ENCODE measurements at places on chromosomes 4 and X.

DNA sequence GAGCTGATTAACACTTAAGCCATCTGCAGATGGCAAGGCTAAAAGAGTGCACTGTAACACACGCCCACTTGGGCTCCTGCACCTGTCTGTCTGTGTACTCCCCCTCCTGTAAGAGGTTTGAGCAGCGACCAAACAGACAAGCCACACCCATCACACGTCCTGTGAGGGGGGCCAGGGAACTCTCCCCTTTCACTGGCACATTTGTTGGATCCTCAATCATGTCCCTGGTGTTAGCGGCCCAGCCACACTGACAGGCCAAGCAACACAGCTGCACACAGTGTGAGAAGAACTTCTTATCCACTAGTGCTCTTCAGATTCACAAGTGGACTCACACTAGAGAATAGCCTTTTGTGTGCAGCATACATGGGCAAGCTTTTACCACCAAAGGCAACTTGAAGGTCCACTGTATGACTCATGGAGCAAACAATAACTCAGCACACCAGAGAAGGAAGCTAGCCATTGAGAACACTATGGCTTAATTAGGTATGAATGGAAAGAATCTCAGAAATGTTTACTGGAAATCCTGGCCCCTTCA is 29.1 kb upstream of the UTP14A start:
- DNase-seq, result no peak

DNA sequence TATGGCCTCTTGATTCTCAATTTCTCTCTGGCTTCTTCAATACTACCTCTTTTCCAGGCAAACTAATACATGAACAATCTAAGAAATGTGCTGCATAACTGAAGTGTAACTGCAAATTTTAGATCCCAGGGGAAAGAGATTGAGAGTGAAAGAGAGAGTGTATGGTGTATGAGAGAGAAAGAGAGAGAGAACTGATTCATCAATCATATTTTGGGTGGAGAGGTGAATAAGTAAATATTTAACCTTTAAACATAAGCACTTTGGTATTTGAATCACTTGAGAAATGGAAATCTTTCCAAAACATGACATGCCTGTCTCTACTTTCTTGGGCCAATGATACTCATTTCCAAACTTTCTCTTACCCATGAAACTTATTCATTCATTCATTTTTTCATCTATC is 147.2 kb upstream of the DIPK2B start:
- DNase-seq, result no peak

- no peak for DNase-seq
Observed at GRCh38 chr4:53378171-53378482, 686 bp downstream of the FIP1L1 start.

- peak; percentile 64 for DNase-seq
Observed at GRCh38 chr4:84498935-84499623, at the start of gene NKX6-1. Gene NKX6-1, minus strand, starts transcription at chr4:84499292. Its CDS starts 1,064 bp downstream, at chr4:84498228.

DNA sequence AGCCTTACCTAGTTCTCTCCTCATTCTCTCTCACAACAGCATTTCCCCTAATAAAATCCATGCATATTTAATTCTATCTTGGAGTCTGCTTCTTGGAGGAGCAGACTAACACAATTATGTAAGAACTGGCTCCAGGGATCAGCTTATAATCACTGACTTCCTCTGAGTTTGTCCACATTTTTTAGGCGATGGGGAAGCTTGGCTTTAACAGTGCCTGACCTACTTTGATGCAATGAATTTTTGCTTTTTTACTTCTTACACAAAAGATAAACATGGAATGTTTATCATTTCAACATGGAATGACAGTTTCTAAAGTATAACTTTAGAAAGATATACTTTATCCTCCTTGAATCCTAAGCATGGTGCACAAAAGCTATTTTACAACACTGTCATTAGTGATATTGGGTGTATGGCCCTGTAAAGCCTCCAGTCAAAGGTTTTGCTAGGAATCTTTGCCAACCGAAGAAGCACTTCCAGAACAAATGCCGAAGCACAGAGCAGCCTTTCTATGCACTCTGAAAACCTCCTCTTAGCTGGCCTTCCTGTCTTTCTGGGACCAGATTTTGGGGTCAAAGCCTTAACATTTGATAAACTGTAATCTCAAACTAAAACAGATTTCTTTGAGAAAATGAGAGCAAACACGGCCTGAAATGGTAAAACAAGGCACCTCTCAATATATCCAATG is 736 bp downstream of the BDH2 start:
- DNase-seq, result peak; percentile 17

DNA sequence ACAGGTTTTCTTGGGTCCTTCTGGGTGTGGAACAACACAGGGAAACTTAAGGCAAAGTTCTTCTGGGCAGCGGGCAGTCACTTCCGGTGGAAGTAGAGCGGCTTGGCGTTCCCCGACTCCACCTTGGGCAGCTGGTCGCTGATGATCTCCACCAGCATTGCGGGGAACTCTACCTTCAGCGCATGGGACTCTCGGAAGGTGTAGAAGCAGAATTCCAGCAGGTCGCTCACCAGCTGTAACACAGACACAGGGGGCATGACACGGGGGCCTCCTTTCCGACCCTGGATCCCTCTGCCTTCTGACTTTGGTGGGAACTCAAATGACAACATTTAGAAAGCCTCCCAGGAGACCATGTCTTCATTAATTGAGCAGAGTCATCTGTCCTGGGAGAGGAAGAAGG is 349.4 kb downstream of the ARHGAP10 start:
- DNase-seq, result no peak

- no peak for DNase-seq
Observed at GRCh38 chr4:5836943-5837342, 55.9 kb downstream of the CRMP1 start.

GRCh38 chr4:119525005-119525749 is 103.4 kb downstream of the PDE5A start:
- no peak for DNase-seq

- no peak for DNase-seq
Observed at GRCh38 chr4:185921583-185922555, 109.9 kb upstream of the SORBS2 start.

- DNase-seq, result no peak
Observed at GRCh38 chr4:37008199-37008598, 236.3 kb upstream of the NWD2 start.

- DNase-seq, result no peak
Observed at GRCh38 chr4:42720533-42720932, 63.6 kb upstream of the ATP8A1 start.

GRCh38 chr4:20252656-20253282 is 1.1 kb downstream of the SLIT2 start:
- no peak for DNase-seq

DNA sequence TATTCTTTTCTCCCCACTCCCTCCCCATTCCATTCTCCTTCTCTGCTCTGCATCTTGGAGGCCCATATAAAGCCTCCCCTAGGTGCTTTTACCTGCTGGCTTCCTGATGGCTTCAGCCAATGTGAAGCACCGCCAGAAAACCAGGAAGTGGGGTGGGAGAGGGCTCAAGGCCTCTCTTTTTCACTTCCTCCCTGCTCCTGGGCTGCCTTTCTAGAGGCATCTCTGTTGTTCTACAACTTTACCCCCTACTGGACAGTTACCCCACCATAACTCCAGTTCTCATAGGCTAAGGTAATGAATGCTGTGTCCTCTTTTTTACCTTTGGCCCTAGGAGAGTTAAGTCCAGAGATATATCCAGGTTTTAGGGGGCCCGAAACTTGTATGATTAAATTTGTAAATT is 62.4 kb upstream of the PPARGC1A start:
- DNase-seq, result no peak

DNA sequence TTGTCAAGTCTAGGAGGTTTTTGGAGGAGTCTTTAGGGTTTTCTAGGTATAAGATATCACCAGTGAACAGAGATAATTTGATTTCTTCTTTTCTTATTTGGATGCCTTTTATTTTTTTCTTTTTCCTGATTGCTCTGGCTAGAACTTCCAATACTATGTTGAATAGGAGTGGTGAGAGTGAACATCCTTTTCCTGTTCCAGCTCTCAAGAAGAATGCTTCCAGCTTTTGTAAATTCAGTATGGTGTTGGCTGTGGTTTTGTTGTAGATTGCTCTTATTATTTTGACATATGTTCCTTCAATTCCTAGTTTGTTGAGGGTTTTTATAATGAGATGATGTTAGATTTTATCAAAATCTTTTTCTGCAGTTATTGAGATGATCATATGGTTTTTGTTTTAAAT is 165.6 kb upstream of the WDFY3 start:
- DNase-seq, result no peak

- no peak for DNase-seq
Observed at GRCh38 chrX:100600758-100601157, 16.0 kb downstream of the TNMD start.

DNA sequence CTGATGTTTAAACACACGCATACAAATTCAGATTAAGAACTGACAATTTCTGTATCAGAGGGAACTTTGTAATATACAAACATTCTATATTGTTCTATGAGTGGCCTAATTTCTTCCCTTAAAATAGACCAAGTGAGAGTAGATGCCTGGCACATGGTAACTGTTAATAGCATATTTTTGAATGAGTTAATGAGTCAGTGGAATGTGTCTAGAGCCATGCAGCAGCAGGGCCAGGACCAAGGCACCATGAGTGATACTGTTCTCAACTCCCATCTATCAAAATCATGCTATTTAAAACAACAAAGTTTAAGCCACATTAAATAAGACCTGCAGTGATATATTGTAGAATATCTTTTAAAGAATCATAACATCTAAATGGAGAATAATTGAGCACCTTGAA is 98.3 kb downstream of the ARHGAP24 start:
- no peak for DNase-seq

DNA sequence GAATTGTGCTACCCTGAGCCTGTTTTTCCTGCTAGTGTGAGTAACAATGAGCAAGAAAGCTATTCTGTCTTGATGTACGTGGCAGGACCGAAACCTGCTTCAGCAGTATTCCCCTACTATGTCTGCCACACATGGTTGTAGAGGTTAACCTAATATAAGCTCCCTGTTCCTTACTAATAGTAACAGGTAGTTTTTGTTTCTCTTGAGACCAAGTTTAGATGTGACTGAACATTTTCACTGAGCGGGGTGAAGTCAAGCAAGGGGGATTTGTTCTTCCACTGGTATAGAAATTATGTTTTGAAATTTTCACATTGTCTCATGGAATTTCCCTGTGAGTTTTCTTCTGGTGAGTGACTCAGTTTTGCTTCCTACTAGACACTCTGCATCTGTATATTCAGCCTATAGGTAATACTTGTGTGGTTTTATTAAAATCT is 37.3 kb downstream of the RRAGB start:
- DNase-seq, result no peak

GRCh38 chr4:172152284-172152683 is 339.1 kb downstream of the GALNTL6 start:
- no peak for DNase-seq

DNA sequence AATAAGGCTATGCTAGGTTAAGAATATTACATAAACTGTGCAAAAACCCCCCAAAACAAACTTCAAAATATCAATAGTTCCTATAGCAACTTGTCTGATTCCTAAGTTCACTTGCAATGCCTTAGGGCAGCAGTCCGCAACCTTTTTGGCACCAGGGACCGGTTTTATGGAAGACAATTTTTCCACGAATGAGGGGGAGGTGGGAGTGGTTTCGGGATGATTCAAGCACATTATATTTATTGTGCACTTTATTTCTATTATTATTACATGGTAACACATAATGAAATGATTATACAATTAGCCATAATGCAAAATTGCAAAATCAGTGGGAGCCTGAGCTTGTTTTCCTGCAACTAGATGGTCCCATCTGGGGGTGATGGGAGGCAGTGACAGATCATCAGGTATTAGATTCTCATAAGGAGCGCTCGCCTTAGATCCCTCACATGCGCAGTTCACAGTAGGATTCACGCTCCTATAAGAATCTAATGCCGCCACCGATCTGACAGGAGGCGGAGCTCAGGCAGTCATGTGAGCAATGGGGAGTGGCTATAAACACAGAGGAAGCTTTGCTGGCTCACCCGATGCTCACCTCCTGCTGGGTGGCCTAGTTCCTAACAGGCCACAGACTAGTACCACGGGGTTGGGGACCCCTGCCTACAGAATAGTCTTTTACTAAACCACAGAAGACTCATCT is 39.7 kb downstream of the ACOX3 start:
- no peak for DNase-seq

- DNase-seq, result no peak
Observed at GRCh38 chr4:91577864-91578263, 725.9 kb upstream of the GRID2 start.

DNA sequence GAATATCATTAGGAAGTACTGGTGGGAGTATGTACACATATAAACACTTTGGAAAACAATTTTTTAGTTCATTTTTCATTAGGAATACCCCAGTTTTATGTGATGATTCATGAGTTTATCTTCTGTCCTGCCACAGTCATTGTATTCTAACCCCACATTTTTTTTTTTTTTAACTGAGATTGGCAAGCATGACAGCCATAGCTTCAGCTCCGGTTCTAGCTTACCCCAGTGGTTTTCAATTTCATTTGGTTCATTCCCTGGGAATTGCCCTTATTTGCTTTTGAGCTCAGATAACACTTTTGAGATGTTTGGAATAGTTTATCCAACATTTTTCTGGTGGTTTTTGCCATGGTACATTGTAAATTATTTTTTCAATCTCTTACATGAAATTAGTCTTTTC is 21.0 kb upstream of the FMR1 start:
- DNase-seq, result no peak

DNA sequence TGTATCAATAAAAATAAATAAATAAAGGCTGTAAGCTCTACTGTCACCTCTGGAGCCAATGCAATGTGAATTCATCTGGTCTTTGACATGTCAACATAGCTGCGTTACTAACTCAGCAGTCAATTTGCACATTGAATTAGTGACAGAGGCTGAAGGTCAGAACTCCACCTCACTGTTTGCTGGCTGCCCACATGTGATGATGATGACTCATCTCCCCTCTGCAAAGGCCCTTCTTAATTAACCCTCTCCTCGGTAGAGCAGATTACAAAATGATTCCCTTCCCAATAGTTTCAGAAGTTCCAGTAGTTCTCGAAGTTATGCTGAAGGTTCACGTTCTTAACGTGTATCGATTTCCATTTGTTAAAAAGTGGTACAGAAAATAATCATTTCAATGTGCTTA is 1626.0 kb upstream of the TENM3 start:
- DNase-seq, result no peak

- DNase-seq, result no peak
Observed at GRCh38 chrX:31993637-31994036, 921.8 kb upstream of the FTHL17 start.

GRCh38 chr4:26950446-26950845 is 89.8 kb downstream of the STIM2 start:
- DNase-seq, result no peak

DNA sequence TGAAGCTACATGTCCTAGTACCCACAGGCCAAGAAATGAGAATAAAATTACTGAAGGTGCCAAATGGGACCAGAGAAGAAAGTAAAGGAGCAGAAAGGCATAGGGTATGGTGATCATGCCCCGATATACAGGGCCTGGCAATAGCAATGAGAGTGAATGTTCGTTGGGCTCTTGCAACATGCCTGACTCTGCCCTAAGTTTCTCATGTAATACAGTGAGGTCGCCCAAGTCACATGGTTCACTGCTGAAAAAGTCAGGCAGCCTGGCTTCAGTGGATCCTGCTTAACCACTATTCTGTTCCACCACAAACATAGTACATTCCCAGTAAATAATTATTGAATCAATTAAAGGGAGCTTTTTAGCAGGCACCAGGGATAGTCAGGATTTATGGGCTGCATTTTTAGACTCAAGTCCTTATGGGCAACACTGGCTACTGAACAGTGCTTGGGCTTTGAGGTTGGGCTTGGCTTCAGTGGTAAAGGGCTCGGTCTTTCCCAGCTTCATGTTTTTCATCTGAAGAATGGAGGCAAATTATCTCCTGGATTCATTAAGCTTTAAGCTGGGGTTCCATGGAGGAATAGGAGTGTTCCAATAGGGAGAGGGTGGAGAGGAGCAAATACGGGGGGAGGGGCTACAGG is 67.1 kb upstream of the ZNF518B start:
- no peak for DNase-seq

All from hindlimb muscle (tissue), 1 donor.